ENCODE measurements at places on chromosomes 11 and 22.

DNA sequence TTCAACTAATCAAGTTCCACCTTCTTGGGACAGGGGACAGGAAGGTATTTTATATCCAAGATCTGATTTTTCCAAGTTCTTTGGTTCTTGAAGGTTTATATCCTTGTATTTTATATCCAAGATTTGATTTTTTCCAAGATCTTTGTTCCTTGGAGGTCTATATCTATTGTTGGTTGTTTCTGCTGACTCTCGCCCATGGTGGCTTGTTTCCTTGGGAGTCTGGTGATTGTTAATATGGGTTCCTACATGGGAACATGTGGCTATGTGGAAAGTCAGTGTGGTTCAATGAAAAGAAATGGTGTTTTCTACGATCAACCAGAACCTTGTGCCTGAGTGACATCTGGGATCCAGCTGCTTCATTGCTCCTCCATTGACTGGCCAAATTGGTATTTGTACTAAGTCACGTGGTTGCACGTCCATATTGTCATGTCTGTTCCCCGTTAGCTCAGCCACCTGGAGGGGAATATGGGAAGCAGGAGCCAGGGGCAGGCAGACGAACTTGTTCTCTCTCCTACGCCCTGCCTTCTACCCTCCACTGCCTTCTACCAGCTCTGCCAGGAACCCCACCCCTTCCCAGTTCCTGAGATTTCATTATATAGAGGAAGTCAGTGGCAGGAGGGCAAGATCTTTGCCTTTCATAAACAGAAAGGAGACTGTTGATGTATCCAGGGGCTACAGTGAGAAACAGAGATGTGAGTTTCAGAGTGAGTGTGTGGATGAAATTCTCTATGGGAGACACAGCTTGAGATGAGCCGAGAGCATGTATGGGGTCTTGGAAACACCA, 11.1 kb upstream of the CSF2RB start:
- no peak for DNase-seq

GRCh38 chr11:120221115-120221752, 10.4 kb downstream of the OAF start:
- DNase-seq: no peak

DNA sequence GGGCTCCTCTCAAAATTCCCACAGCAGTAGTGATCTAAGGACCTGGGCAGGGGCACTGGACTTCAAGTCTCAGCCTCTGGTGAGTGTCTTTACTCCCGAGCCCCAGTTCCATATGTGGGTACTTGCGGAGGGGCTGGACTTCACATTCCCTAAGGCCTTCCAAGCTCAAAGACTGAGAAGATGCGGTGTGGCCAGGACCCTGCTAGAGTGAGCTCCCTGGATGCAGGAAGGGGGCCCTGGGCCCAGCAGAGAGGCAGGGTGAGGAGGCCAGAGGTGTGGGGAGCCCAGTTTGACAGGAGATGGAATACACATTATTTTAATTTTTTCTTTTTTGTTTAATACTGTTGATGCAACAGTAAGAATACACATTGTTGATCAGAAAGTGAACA, 83.7 kb downstream of the IGLL1 start:
- DNase-seq: no peak

GRCh38 chr22:40055143-40055883, 60.6 kb downstream of the FAM83F start:
- DNase-seq: no peak

- no peak for DNase-seq
These were observed 22.3 kb upstream of the DGCR8 start for GRCh38 chr22:20057596-20058268.

- no peak for DNase-seq
These were observed 1253.6 kb upstream of the TENM4 start for GRCh38 chr11:80694385-80694784.

DNA sequence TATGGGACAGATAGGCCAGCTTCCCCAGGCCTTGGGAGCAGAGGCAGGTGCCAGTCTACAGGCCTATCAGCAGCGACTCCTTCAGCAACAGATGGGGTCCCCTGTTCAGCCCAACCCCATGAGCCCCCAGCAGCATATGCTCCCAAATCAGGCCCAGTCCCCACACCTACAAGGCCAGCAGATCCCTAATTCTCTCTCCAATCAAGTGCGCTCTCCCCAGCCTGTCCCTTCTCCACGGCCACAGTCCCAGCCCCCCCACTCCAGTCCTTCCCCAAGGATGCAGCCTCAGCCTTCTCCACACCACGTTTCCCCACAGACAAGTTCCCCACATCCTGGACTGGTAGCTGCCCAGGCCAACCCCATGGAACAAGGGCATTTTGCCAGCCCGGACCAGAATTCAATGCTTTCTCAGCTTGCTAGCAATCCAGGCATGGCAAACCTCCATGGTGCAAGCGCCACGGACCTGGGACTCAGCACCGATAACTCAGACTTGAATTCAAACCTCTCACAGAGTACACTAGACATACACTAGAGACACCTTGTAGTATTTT, 26.6 kb upstream of the L3MBTL2 start:
- no peak for DNase-seq

GRCh38 chr11:80748207-80748925, 1307.5 kb upstream of the TENM4 start:
- no peak for DNase-seq

DNA sequence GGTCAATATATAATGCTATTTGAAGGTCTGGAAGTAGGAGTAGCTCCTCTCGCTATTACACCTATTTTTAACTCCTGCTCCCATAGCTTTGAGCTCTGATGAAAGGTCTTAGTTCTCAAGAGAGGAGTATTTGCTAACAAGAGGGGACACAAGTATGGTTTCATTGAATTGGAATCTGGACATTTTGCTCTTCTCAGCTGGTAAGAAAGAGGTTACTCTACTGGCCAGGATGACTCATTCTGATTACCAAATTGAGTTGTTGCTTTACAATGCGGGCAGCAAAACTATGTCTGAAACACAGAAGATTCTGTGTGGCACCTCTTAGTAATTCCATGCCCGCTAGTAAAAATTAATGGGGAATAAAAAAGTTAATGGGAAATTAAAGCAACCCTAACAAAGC, 63.6 kb upstream of the EP300 start:
- no peak for DNase-seq

DNA sequence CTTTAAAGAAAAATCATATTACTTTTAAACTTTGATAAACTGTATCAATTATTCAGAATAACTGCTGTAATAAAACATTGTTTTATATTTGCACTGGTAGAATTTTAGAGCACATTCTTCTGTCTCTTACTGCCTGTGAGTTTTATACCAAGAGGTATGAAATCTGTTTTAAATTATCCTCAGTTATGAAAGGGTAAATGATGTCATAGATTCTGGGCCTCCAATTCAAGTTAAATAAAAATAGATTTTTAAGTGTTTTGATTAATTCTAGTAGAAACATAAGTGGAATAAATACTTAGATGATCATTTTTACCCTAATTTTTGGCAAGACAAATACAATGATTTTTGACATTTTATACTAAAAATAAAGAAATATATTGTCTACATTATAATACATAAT, 93.0 kb downstream of the GUCY1A2 start:
- no peak for DNase-seq

DNA sequence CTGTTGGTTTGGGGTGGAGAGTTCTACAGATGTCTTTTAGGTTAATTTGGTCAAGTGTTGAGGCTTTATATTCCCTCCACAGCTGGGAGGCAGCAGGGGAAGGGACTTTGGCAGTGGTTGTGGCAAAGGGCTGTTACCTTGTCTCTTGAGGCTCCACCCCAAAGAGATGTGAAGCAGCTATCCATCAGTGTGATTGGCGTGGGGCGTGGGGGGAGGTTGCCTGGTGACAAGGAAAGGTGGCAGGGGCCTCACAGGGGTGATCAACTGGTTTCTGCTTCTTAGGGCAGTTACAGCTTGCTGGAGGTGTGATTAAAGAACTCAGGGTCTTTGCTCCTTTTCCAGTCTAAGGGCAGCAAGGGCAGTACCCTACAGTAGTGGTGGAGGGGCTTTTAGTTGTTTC, 59.3 kb downstream of the FANCF start:
- DNase-seq: no peak

DNA sequence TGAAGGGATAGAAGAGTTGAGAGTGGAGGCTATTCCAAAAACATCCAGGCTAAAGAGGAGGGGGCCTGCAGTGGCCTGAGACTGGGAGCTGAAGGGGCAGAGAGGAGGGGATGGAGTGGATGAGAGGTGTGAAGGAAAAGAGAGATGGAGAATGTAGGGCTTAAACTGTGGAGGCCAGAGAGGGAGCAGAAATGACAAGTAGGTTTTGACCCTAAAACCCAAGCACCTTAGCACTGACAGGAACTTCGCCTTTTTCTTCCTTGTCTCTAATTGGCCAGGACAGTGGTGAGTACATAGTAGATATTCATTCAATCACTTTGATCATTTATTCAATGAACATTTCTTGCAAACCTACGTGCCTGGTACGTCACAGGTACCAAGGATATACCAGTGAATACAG, 7.3 kb downstream of the FAM111B start:
- DNase-seq: no peak

- no peak for DNase-seq
These were observed 189.7 kb upstream of the TMEM45B start for GRCh38 chr11:129625930-129626329.

- DNase-seq: no peak
These were observed 31.5 kb downstream of the C22orf31 start for GRCh38 chr22:29030016-29030617.

DNA sequence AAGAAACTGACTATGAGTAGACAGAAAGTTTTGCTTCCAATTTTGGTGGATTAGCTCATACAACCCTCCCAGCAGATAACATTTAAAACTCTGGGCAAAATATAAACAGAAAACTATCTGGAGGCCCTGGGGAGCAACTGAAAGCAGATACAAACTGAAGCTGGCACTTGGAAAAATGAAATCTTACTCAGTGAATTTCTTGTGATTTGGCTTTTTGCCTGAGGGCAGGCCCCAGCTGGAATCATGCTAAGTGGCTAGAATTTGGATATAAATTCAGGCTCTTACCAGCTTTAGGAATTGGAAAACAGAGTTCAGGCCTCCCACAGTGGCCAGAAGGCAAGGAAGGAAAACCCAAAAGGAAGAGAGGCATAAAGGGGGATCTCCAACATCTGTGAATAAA, 85.8 kb downstream of the EFCAB6 start:
- DNase-seq: no peak

- DNase-seq: no peak
These were observed 7.7 kb upstream of the MMP12 start for GRCh38 chr11:102882389-102883024.

- DNase-seq: no peak
These were observed 104.9 kb downstream of the GAB2 start for GRCh38 chr11:78312712-78313111.

GRCh38 chr11:96079691-96080090, 155.8 kb upstream of the MTMR2 start:
- no peak for DNase-seq

GRCh38 chr11:131993246-131993645, 622.8 kb downstream of the NTM start:
- DNase-seq: no peak

DNA sequence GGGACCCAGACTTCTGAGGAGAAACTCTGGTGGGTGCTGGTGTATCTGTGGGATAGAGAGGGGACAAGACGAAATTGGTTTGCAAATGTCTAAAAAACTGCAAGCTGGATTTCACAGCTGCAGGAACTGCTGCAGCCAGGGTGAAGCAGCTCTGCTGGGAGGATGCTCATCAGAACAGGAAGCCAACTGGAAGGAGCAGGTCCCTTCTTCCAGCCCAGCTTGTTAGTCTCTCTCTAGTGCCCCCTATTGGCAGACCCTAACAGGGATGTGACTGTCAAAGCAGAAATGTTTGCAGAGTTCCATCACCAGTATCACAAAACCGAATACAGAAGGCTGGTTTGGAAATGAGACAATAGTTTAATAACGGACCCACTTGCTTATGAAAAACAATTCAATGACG, 74.8 kb upstream of the SLC22A12 start:
- no peak for DNase-seq

DNA sequence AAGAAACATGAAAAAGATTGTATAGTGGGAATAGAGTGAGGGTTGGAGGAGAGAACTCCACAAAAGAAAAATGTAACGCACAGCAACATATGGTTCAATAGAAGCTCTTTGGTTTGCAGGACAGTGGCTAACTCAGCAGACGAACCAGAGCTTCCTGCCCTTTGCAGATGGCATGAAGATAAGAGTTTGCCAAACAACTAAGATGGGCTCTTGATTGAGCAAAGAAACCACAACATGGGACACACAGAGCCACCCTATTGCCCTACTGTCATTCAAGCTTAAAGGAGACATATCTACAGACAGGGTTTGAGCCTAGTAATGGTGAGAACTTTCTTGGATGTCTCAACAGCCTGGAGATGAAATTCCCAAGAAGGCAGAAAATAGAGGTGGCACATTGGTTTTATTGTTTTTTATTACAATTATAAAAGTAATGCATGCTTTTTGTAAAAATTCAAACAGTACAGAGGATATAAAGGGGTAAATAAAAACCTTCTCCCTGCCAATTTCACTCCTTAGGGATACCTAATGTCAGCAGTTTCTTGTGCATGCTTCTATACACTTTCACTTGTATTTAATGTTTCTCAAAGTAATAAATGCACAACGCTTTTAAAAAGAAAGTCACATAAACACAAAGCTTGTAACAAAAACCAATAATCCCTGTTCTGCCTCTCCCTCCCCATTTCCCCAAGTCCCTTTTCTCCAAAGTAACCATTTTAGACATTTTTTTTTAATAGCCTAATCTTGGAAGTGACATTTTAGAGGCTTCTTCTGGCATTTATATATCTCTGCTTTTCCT, 63.7 kb downstream of the COPB1 start:
- DNase-seq: no peak

DNA sequence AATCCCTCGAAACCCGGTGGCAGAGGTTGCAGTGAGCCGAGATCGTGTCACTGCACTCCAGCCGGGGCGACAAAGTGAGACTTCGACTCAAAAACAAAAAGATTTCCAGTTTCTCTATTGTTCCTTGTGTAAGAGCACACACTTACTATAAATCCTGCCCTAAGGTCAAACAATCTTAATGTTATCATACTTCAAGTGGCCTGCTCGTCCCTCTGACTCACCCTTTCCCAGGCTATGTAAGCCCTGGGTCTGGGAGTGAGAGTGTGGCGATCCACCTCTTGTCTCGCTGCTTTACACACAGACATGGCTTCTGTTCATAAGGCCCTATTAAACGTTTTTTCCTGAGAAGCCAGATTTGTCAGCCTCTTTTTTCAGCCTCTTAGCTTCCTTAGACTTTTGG, 24.4 kb upstream of the A4GALT start:
- no peak for DNase-seq

- DNase-seq: peak; percentile 16
These were observed 319.7 kb downstream of the CTTN start for GRCh38 chr11:70717936-70718595.

GRCh38 chr22:49760630-49761571, 66.8 kb downstream of the BRD1 start:
- DNase-seq: no peak

- no peak for DNase-seq
These were observed 740 bp upstream of the TRMT2A start for GRCh38 chr22:20117633-20118299.
